NCI-H2029 treated with DMSO at 0.1 percent for 48 hours (cell line): ENCODE measurements at places on chromosomes 7 and 10.
A peak's percentile ranks its signal among the peaks of the same experiment; 100 is the strongest.

DNA sequence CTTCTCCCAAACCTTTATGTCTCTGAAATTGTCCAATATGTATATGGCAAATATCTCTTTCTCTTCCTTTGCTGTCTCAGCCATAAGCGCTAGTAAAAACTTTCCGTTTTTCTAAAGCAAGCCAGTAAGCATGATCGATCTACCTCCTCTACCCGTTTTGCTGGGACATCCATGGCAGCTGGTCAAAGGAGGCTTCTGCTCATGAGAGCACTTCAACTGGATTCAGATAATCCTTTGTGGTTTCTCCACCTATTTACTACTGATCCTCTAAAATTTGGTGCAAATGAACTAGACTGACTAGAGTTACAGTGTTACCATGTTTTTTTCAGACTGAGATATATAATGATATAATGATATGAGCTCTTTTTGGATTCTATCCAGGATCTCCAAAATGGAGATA lies 42.7 kb downstream of the GBF1 start:
- DNase-seq, result no peak

GRCh38 chr7:2763597-2763996 lies 75.6 kb downstream of the AMZ1 start:
- no peak for DNase-seq

DNA sequence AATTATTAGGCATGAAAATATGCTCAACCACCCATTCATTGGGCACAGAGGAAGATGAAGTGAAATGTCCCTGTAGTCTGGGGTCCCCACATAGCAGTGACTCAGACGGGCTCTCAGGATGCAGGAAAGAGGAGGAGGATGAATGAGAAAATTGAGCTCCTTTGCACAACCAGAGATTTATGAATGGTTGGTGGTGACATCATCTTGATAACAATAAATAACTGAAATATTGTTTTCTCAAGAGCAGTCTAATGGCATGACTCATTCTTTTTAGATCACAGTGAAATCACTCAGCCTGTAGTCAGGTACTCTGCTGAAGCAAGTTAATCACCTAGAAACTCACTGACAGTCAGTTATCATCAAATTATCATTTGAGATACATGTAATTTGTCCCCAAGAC lies 254.1 kb downstream of the RELN start:
- no peak for DNase-seq

- no peak for DNase-seq
Observed at GRCh38 chr7:138727336-138728099, 26.4 kb upstream of the SVOPL start.

DNA sequence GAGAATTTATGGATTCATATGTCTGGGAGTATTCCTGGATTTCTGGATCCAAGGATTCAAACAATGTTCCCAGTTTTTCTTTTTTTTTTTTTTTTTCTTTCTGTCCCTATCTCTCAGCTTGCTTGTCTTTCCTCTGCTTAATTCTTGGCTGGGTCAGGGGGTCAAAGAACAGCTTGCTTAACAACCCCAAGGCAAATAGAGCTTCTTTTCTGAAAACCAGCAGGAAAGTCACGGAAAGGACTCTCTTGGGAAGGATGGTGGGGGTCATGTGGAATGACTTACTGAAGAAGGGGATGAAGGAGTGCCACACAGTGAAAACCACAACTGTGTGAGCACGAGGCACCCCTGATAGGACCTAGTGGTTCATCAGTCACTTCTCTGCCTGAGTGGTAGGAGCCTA lies 36.1 kb downstream of the GRK5 start:
- DNase-seq, result no peak

DNA sequence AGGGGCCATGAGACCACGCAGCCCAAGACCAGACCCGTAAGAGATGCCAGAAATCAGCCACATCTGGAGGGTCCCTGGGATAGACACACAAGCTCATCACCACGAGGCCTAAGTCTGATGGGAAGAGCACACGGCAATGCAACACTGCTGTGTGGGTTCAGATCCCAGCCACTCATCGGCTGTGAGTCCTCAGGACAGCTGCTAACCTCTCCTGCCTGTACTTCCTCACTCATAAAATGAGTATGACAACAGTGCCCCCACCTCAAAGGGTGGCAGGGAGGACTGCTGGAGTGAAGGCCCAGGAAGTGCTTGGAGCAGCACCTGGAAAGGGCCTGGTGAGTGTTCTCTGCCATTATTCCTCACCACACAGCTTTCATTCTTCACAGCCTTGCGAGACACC lies 60.9 kb downstream of the MAD1L1 start:
- DNase-seq, result peak; percentile 41
